ENCODE measurements at places on chromosomes 11 and 22. TPM values are rescaled to one million over a fixed set of nuclear protein-coding genes. Genes with fewer than 3 reads are reported as not detected.

Gene DUSP8
- 2.2 TPM for total RNA-seq

Gene HIRA
- 36.0 TPM for total RNA-seq

Gene TUB
- total RNA-seq, result 2.9 TPM

Gene SCGB1D2
- not detected for total RNA-seq

Gene PKDREJ
- not detected for total RNA-seq

Gene FXYD6
- 18.1 TPM for total RNA-seq

Gene UPK3A
- total RNA-seq, result not detected

Gene OR2D2
- 0.64 TPM for total RNA-seq

Gene ADORA2A
- total RNA-seq, result 18.5 TPM

Gene PGA4
- total RNA-seq, result 0.64 TPM

Gene TYR
- total RNA-seq, result not detected

Gene OR51B4
- total RNA-seq, result 0.49 TPM

- peaks cover 4% of the 10 kb centered on the region for H3K4me1 ChIP-seq
- H3K27ac ChIP-seq, result no peak overlapping the region
- DNase-seq, result no peak
- H3K27me3 ChIP-seq, result no peaks in the 10 kb centered on the region
Measured at GRCh38 chr11:85164743-85165142, 462.4 kb downstream of the DLG2 start.

DNA sequence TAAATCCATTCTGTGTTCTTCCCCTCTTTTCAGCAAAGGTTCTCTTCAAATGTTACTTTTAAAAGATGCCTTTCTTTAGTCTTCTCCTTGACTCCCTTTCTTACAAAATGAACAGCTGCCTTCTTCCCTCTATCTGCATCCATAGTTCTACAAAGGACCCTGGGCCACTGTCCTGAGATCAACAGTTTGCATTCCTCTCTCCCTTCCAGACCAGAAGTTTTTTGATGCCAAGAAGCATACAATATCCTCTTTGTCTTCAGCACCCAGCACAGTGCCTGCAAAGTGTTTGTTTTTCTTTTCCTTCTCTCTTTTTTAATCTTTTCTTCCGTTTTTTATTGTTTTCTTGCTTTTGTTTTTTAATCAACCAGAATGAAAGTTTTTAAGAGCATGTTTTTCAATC, 183.5 kb upstream of the SNX19 start:
- no peaks in the 10 kb centered on the region for H3K36me3 ChIP-seq
- no peaks in the 10 kb centered on the region for H3K27me3 ChIP-seq
- H3K27ac ChIP-seq, result no peak overlapping the region
- no peaks in the 10 kb centered on the region for H3K4me1 ChIP-seq

GRCh38 chr11:19597876-19598275, 114.8 kb upstream of the NAV2 start:
- no peaks in the 10 kb centered on the region for H3K36me3 ChIP-seq
- DNase-seq, result no peak
- H3K27ac ChIP-seq, result no peak overlapping the region
- H3K4me1 ChIP-seq, result no peaks in the 10 kb centered on the region
- no peaks in the 10 kb centered on the region for H3K27me3 ChIP-seq
- H3K4me3 ChIP-seq, result no peak overlapping the region

- H3K4me1 ChIP-seq, result no peaks in the 10 kb centered on the region
- H3K27me3 ChIP-seq, result peaks cover 2% of the 10 kb centered on the region
- no peak for DNase-seq
- H3K36me3 ChIP-seq, result peaks cover 3% of the 10 kb centered on the region
Measured at GRCh38 chr22:46007003-46007847, 30.3 kb upstream of the WNT7B start.

GRCh38 chr11:35583126-35583525, 35.1 kb upstream of the FJX1 start:
- DNase-seq, result no peak
- H3K4me1 ChIP-seq, result peaks cover 22% of the 10 kb centered on the region
- no peak overlapping the region for H3K4me3 ChIP-seq
- peaks cover 9% of the 10 kb centered on the region for H3K27me3 ChIP-seq

- H3K4me3 ChIP-seq, result no peak overlapping the region
- H3K36me3 ChIP-seq, result no peaks in the 10 kb centered on the region
- H3K27me3 ChIP-seq, result no peaks in the 10 kb centered on the region
- H3K27ac ChIP-seq, result no peak overlapping the region
- no peak for DNase-seq
Measured at GRCh38 chr11:10407055-10407454, 48.0 kb upstream of the AMPD3 start.

DNA sequence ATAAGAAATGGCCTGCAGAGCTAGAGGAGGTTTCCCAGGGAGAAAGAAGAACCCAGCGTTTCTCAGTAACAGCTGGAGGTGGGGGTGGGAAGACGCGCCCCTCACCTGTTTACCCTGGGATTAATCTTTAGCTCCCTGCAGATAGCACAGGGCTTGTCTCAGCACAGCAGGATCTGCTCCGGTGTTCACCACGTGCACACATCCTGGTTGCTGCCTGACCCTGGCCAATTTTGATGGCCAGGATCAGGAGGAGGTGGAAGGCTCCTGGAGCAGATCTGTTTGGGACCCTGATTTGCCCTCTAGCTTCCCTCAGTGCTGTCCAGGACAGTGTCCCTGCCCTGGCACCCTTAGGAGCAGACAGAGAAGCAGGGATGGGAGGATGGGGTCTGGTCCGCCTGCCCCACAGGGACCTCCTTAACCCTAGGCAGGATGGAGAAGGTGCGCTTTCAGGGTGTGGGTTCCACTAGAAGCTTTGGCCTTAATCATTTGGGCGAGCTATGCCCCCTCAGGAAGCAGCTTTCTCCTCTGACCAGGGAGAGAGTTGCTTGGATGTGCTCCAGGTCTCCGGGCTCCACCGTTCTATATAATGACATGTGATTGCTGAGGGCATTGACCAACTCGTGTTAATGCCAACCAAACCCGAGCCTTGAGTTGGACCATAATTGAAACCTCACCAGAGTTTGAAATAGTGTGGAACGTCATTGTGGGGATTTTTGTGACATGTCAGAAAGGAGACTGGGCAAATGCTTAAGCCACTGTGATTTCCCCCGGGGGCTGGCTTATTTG, 19.3 kb downstream of the UPB1 start:
- no peak overlapping the region for H3K27ac ChIP-seq
- H3K4me1 ChIP-seq, result peaks cover 7% of the 10 kb centered on the region
- no peak for DNase-seq
- no peaks in the 10 kb centered on the region for H3K27me3 ChIP-seq

GRCh38 chr11:104003491-104003890, 32.9 kb upstream of the DDI1 start:
- DNase-seq, result no peak
- no peak overlapping the region for H3K27ac ChIP-seq
- H3K27me3 ChIP-seq, result no peaks in the 10 kb centered on the region
- no peaks in the 10 kb centered on the region for H3K4me1 ChIP-seq

GRCh38 chr11:95193541-95193940, 37.5 kb downstream of the SESN3 start:
- no peak for DNase-seq
- H3K27me3 ChIP-seq, result peaks cover 2% of the 10 kb centered on the region
- H3K4me1 ChIP-seq, result no peaks in the 10 kb centered on the region
- H3K4me3 ChIP-seq, result no peak overlapping the region
- peaks cover 21% of the 10 kb centered on the region for H3K36me3 ChIP-seq
- H3K27ac ChIP-seq, result no peak overlapping the region

- no peak overlapping the region for H3K27ac ChIP-seq
- peaks cover 2% of the 10 kb centered on the region for H3K27me3 ChIP-seq
- no peaks in the 10 kb centered on the region for H3K36me3 ChIP-seq
- no peaks in the 10 kb centered on the region for H3K4me1 ChIP-seq
- DNase-seq, result no peak
Measured at GRCh38 chr11:104678408-104678807, 219.9 kb downstream of the CASP12 start.

DNA sequence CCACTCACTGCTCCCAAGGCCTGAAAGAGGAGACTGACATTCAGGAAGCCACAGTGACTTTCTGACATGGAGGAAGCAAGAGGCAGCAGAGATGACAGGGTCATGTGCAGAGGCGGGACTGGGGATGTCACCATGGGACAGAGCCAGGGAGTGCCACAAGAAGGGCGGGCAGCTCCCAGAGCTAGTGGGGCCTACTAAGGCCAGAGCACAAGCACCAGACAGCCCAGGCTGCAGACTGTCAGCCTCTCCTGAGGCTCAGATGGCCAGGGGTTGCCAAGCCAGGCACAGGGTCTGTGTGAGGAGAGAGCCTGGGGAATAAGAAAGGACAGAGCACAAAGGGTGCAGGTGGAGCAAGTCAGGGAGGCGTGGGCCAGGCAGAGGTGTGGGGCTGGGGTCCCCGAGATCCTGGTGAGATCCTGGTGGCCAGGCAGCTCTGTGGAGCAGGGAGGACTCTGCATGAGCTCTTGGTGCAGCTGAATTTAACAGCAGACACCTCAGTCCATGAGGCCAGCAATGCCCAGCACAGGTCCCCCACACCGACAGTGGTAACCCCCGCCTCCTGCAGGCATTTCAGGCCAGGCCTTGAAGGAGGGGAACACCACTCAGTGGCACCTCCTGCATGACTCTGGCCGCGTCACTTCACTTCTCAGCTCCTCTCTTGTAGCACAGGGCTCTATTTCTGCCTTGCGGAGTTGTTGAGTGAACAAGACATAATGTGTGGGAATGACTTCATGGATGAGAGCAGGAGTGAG, 52.3 kb downstream of the SGSM3 start:
- peaks cover 64% of the 10 kb centered on the region for H3K36me3 ChIP-seq
- no peak for DNase-seq

DNA sequence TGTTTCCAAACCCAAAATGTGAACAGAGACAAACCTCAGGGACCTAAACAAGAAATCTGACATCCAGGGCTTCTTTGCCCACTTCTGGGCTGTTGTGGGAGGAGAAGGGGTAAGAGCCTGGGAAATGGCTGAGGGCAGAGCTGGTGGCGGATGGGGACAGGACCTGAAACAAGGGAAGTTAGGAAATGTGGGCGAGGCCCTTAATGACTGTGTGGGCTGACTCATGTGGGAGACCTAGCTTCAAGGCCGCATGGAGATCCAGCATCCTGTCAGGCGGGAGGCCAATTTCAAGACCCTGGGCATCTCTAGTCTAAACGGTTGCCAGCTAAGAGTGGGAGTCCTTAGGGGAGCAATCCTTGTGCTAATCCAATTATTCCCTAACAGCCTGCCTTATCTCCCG, 2.1 kb upstream of the OAF start:
- H3K4me1 ChIP-seq, result peaks cover 21% of the 10 kb centered on the region
- no peak overlapping the region for H3K4me3 ChIP-seq
- no peak for DNase-seq
- peaks cover 4% of the 10 kb centered on the region for H3K36me3 ChIP-seq

DNA sequence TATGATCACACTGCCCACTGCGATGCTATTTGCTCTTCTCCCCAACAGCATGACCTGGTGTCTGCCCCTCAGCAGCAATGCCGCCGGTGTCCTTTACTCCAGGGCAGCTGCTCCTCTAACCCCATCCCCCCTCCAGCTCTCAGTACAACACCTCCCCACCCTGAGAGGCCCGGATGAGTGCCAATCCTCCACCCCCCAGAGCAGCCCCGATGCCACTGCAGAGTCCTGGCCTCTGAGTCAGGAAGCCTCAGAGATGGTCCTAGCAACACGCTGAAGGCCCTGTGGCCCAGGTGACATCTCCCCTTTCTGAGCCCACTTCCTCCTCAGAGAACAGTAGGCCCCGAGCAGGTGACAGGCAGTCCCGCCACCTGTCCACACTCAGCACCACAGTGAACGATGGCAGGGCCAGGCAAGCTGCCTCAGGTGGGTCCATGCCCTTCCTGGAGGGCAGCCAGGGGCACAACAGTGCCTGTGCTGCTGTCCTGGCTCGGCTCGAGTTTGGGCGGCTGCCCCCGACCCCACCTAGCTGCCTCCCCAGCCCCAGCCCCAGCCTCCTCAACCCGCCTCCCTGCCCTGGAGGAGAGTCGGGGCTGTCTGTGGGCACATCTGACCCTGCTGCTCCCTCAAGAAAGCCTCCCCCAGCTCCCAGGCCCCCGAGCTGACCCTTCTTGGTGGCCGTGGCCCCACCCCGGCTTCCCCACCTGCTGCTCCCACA, 3.9 kb upstream of the NDUFS8 start:
- DNase-seq, result no peak
- peaks cover 17% of the 10 kb centered on the region for H3K4me1 ChIP-seq
- H3K4me3 ChIP-seq, result no peak overlapping the region
- peaks cover 4% of the 10 kb centered on the region for H3K36me3 ChIP-seq

DNA sequence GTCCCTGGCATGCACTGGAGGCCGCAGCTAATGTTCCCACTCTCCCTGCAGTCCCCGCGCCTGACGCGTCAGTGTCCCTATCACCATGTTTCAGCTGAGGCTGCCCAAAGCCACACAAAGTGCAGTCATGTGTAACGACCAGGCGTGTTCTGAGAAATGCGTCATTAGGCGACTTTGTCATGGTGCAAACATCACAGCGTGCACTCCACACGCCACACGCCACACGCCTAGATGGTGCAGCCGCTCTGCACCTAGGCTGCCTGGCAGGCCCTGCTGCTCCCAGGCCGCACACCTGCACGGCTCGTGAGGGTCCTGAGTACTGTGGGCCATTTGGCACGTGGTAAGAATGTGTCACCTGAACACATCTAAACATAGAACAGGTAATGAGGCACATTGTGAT, 2.4 kb downstream of the CRELD2 start:
- peaks cover 20% of the 10 kb centered on the region for H3K36me3 ChIP-seq
- H3K27ac ChIP-seq, result peak overlapping the region; percentile 48
- no peak for DNase-seq

- DNase-seq, result peak; percentile 46
- H3K27ac ChIP-seq, result no peak overlapping the region
- no peak overlapping the region for H3K4me3 ChIP-seq
- no peaks in the 10 kb centered on the region for H3K36me3 ChIP-seq
- no peaks in the 10 kb centered on the region for H3K27me3 ChIP-seq
- H3K4me1 ChIP-seq, result no peaks in the 10 kb centered on the region
Measured at GRCh38 chr22:33519071-33519973, 401.0 kb downstream of the LARGE1 start.

DNA sequence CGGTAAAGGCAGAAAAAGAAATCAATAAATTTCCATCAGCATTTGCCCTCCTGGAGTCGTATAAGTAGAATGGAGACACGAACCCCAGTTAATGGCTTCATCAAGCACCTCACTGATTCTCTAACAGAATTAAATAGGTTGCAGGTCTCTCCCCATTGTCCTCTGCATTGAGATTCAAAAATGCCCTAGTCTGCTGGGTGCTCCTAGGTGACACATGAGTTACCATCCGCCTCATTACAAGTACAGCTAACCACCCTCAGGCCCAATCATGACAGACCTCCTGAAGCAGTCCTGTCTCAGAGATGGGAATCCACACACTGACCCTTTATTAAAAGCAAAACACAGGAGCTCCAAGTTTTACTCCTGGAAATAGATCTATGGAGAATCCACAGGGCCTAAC, 31.4 kb downstream of the HSPA8 start:
- H3K27ac ChIP-seq, result no peak overlapping the region
- DNase-seq, result no peak
- H3K4me3 ChIP-seq, result no peak overlapping the region
- H3K27me3 ChIP-seq, result no peaks in the 10 kb centered on the region
- H3K36me3 ChIP-seq, result no peaks in the 10 kb centered on the region
